ENCODE measurements at places on chromosomes 16 and 17. TPM values are rescaled to one million over a fixed set of nuclear protein-coding genes. Genes with fewer than 3 reads are reported as not detected.

Gene HEATR9
- total RNA-seq: not detected

Gene P2RX5
- total RNA-seq: 1.7 TPM

Gene KRTAP2-1
- not detected for total RNA-seq

Gene RGS11
- total RNA-seq: 0.11 TPM

Gene TPSG1
- not detected for total RNA-seq

Gene BCL6B
- not detected for total RNA-seq

Gene ENPP7
- not detected for total RNA-seq

Gene SP6
- total RNA-seq: 2.5 TPM

Gene USH1G
- total RNA-seq: 0.27 TPM

Gene TOX3
- not detected for total RNA-seq

Gene CCL4
- total RNA-seq: not detected

Gene ESRP2
- 15.7 TPM for total RNA-seq

Gene SMIM5
- total RNA-seq: not detected

Gene PPP1R27
- not detected for total RNA-seq

Gene GNPTG
- total RNA-seq: 33.1 TPM

Gene SLC12A3
- total RNA-seq: not detected

Gene CHD9NB
- 0.11 TPM for total RNA-seq

Gene KCNG4
- not detected for total RNA-seq

Gene FOXJ1
- total RNA-seq: 0.23 TPM

Gene MEOX1
- not detected for total RNA-seq

Gene TMEM132E
- total RNA-seq: not detected

Gene HID1
- 0.08 TPM for total RNA-seq

Gene HS3ST3B1
- total RNA-seq: 0.08 TPM

Gene TAC4
- not detected for total RNA-seq

Gene KRTAP4-1
- total RNA-seq: not detected

Gene PDE6G
- not detected for total RNA-seq

Gene ACAP1
- total RNA-seq: 5.6 TPM

Gene CIITA
- not detected for total RNA-seq

Gene SPECC1
- total RNA-seq: 64.3 TPM

Gene CCL13
- total RNA-seq: not detected

Gene LPCAT2
- total RNA-seq: 40.3 TPM

Gene RNU2-1
- not detected for total RNA-seq

Gene NOS2
- 0.23 TPM for total RNA-seq

Gene CDIPT
- total RNA-seq: 65.7 TPM

Gene INPP5K
- total RNA-seq: 16.0 TPM

Gene KRT14
- 10,587 TPM for total RNA-seq

Gene DNAH9
- 1.3 TPM for total RNA-seq

Gene CFAP20
- total RNA-seq: 41.6 TPM

Gene CA4
- total RNA-seq: not detected

Gene DNAI2
- not detected for total RNA-seq

Gene HOXB7
- total RNA-seq: 0.16 TPM

Measured in hair follicular keratinocyte (primary cell).